Activated CD8-positive, alpha-beta T cell treated with anti-CD3 and anti-CD28 coated beads for 36 hours (primary cell): ENCODE measurements at places on chromosomes 6 and 20.

- DNase-seq: no peak
These were observed 82.8 kb downstream of the CD40 start for GRCh38 chr20:46200582-46201570.

DNA sequence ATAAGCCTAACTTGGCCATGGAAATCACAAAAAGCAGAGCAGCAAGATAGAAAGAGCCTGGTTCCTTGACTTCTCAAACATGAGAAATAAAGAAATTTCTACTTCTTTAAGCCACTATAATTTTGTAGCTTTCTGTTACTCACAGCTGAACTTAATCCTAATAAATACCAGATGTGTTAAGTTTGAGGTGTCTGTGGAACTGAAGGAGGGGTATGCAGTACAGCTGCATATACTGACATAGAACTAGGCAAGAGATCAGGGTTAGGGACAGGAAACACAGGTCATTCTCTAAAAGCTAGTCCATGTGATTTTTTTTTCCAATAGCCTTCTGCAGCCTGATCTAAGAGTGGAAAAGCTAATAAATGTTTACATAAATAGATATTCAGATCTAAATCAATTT, 123.9 kb downstream of the COL12A1 start:
- DNase-seq: no peak

- DNase-seq: no peak
These were observed 12.7 kb upstream of the GSTA3 start for GRCh38 chr6:52922161-52922560.

- DNase-seq: no peak
These were observed 77.3 kb downstream of the SLC22A23 start for GRCh38 chr6:3379482-3380060.

GRCh38 chr20:53617791-53618489, 24.3 kb upstream of the ZNF217 start:
- DNase-seq: no peak

- peak; percentile 35 for DNase-seq
These were observed 50.6 kb upstream of the SLC32A1 start for GRCh38 chr20:38673725-38674091.

DNA sequence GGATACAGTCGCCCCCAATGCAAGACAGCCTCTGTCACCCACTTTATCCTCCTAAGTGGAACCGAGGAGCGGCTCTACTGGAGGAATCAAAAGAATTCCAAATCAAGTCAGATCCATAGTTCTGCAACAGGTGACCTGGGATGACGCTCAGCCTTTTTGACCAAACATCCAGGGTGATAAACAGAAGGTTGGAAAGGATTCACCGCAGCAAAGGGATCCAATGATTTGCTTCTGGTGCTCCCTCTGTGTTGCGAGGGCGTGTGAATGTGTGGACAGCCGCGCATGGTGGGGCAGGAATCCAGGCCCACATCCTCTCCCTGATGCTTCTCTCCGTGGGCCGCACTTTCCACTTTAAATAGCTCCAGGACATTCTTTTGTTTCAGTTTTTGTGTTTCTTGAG, 116.8 kb upstream of the CDH4 start:
- DNase-seq: no peak

GRCh38 chr6:107495196-107495643, 5.3 kb downstream of the SOBP start:
- DNase-seq: no peak

DNA sequence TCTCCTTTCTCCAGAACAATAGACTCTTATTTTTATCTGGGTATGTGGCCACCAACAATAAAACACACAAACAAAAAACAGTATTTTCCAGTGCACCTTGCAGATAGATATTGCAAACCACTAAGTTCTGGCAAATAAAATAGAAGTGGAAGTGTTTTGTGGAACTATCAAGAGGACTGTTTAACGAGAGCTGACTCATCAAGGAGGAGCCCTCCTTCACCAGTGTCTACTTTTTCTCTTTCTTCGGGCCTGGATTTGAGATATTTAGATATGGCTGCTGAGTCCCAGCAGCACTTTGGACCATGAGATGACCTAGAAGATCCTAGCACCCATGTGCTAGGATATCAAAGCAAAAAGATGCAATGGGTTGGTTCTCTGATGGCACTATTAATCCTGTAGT, 154.7 kb downstream of the AIG1 start:
- DNase-seq: no peak

GRCh38 chr6:134168590-134169208, 116.3 kb upstream of the SLC2A12 start:
- no peak for DNase-seq

GRCh38 chr6:35710241-35710847, 21.6 kb upstream of the FKBP5 start:
- DNase-seq: peak; percentile 74

- DNase-seq: no peak
These were observed 59.0 kb upstream of the HFE start for GRCh38 chr6:26028212-26028745.

- DNase-seq: no peak
These were observed 57.8 kb downstream of the KIZ start for GRCh38 chr20:21183722-21184121.

DNA sequence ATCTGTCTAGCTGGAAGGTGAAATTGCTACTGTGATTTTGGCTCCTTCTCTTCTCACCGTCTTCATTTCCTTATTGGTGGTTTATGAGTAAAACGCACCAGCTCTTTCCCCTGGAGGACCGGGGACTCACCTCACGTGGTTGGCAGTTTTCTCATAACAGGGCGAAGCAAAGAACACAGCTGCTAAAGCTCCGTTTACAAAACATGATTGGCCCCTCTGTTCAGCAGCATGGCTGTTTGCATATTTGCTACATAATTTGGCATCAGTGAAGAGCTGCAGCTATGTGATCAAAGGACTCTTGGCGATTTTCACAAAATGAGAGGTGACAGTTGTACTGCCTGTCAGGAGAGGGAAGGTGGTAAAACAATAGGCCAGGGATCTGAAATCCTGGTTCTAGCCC, 20.5 kb upstream of the TMEM181 start:
- DNase-seq: no peak

DNA sequence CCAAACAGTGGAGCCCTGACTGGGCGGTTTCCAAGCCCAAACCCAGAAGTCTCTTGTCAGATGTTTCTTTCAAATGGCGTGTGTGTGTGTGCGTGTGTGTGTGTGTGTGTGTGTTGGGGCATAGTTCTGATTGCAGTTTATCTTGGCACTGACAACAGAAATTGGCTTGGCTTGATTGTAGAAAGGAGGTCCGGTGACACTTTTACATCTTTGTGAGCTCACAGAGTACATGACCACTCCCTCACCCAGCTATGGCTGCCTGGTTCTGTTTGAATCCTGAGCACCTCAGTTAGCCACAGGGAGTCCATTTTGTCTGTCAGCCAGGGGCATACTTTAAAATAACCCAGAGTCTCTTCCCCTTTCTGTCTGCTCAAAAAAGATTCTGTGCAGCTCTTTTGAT, 276.3 kb downstream of the CD83 start:
- DNase-seq: no peak

GRCh38 chr6:152816055-152816454, 65.5 kb downstream of the VIP start:
- no peak for DNase-seq

DNA sequence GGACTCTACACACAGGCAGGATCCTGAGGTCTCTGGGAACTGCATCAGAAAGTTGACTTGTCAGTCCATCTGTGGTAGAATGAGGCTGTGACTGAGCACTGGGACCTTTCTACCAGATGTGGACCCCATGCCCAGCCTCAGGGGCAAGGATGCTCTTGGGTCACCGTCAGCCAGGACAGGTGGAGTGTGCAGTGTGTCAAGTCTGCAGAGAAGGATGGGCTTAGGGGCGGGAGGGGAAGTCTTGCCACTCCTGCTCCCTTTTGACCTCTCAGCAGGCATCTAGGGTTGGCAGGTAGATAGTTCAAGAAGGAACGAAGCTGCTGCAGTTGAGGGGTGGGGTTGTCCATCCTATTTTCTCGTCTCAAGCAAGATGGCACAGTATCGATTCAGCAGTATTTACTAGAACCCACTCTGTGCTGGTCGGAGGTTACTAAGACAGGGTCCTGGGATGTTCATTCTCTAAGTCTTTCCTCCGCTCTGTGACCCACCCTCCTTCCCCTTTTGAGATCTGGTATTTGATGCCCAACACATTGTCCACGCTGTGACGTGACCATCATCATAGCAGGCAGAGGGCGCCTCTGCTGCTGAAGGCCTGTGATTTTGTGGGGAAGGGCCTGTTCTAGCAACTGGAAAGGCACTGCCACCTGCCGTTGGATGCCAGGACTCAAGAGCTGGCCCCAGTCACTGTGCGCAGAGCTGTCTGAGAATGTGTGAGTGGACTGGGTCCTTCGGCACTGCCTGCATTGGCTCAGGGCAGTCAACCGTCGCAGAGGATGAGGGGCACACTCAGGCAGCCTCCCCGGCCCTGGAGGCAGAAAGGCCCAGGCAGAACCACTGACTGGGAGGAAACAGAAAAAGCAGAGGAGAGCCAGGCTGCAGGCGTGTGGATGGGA, 23.2 kb downstream of the RBCK1 start:
- DNase-seq: peak; percentile 67

DNA sequence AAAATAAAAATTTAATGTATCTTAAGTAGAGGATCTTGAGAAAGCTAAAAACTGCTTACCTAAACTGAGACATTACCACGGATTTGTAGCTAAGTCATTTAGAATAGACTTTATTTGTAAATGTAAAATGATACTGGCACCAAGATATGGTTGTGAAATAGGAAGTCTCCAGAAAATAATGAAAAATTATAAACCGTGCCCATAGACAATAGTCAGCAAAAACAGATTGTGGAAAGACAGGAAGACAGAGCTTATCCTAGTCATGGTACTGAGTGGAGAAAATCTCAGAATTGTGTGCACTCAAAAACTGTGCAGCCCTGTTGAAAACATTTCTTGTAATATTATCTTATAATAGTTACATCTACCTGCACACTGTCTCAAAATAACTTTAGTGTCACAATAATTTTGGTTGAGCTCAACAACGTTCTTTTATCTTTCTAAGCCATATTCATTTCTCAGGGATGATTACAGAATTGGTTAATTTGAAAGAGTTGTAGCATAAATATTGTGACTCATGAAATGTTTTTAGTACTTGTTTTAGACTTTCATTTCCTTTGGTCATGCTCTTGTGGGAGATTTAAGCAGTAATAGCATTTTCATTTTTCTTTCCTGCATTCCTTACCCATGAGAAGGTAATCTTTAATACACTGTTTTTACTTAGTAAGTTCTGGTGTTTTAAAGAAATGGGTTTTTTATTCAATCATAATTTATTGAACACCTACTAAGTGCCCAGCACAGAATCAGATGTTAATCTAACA, 174.5 kb downstream of the SOX4 start:
- DNase-seq: no peak

DNA sequence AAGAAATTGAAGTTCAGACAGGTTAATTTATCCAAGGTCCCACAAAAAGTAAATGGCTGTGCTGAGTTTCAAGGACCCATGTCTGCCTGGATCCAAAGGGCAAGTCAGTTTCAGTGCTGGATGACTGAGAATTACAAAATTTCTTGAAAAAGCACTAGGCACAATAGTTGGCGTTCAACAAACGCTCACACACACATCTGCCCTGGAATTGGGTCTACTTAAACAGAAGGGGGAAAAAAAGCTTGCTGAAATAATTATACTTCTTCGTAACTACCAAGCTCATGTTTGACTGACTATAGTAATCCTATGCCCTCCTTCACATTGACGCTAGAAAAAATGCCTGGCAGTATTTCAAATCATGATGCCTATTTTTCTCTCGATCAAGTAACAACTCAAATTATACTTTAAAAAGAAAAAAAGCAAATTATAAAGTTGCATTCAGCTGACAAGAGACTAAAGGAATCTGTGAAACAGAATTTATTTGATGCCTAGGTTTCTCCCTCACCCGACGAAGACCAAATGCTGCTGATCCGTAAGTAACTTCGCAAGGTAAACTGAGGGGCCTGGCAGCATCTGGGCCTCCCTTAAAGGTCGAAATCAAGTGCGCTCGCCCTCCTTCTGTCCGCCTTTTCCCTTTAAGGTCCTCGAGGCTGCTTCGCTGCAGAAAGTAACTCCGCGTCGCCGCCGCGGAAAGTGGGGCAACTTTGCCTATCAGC, 650 bp upstream of the CD2AP start:
- no peak for DNase-seq

DNA sequence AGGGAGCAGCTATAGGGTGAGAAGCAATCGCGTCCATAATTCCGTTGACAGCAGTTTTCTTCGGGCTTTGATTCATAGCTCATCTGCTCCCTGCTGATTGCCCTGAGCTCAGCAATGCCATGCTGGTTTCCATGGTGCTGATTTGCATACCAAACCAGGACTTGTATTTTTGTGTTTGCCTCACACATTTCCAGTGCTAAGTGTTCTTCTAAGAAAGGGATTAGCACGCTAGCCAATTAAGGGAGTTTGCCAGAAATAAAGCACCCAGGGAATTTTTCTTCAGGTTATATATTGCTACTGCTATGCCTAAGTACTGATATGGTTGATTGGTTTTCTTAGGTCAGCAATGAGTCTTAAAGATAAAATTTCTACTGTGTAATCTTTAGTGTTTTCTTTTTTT, 177.6 kb downstream of the PLCB1 start:
- no peak for DNase-seq

GRCh38 chr6:136319732-136320131, 30.1 kb upstream of the BCLAF1 start:
- DNase-seq: no peak

DNA sequence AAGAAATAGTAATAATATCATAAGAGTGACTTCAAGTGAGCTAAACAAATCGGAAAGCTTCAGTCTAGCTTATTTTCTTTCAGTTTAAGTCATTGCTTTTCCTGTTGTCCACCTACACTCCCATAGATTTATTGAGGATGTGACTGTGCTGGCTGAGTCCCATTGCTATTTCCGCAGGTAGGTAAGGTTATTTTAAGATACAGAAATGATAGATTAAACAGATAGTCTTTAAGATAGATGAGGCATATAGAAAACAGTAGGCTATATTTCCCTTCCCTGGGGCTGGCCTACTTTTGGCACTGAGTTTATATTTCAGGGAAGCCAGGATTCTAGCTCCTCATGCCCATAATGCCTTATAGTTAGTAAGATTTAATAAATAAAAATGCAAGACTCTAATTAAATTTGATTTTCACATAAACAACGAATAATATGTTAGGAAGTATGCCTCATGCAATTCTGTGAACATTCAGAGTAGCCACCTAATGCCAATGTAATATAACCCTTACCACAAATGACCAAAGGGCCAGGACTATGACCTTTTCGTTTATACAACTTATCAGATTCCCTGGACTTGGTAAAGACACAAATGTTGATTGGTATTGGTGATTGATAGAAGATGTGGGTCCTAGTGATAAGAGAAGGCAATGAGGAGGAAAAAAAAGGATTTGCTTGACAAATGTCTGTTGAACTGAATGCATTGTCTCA, 1079.3 kb downstream of the EPHA7 start:
- no peak for DNase-seq

DNA sequence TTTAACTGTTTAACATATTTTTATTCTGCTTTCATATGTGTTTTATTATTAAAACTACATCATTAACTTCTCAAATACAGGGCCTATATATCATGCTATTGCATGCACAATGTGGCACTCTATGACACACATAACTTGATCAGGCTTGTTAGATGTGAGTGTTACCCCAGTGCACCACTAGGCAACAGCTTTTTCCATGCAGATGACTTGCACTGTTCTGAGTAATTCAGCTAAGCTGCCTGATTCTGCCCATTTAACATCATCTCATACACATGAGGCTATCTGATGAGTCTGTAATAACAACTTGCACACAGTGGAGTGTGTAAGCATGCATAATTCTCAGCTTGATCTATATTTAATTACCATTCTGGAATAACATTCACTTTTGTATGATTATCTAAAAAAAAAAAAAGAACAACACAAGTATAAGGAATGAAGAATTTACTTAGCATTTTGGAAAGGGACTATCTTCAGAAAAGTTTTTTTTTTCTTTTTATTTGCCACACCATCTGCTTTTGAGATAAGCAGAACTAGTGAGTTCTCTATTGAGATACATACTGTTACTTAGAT, 83.1 kb downstream of the GRM1 start:
- no peak for DNase-seq
